ENCODE measurements at places on chromosomes 5 and 9.

DNA sequence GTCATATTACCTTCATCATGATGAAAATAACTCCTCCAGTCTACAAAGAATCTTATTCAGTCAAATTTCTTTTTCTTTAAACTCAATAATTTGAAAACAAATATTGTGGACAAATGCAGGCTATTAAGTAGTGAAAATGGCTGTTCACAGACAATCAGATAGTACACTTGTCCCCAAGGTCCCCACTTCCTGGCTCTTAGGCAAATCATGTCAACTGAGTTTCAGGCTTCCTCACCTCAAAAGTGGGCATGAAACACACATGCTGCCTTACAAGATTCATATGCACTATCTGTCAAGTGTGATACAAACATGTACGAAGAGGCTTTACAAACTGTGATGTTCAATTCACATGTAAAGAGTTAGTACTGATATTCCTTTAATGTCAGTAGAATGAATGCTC, 385.2 kb upstream of the SEMA6A start:
- no peak for DNase-seq

DNA sequence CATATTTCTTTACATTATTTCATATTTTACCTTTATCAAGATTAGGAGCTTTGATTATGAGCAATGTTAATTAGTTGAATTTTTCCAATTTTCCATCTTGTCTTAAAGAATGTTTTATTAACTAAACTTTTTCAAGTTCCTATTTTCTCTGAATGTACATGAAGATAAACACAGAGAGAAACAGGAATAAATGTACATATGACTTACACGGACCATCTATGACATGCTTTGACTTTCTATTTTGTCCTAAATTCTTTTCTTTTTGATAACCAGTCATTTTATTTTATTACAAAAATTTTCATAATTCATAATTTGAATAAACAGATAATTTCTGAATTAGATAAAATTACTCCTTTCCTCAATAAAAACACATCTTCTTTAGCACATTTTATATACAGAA, 1038.8 kb upstream of the ARRDC3 start:
- DNase-seq, result no peak

GRCh38 chr5:58075907-58076306, 384.0 kb downstream of the PLK2 start:
- no peak for DNase-seq

- DNase-seq, result no peak
Measured at GRCh38 chr5:150700246-150700593, 642 bp downstream of the RBM22 start.

GRCh38 chr5:54176066-54176830, 134.1 kb downstream of the ARL15 start:
- DNase-seq, result no peak

DNA sequence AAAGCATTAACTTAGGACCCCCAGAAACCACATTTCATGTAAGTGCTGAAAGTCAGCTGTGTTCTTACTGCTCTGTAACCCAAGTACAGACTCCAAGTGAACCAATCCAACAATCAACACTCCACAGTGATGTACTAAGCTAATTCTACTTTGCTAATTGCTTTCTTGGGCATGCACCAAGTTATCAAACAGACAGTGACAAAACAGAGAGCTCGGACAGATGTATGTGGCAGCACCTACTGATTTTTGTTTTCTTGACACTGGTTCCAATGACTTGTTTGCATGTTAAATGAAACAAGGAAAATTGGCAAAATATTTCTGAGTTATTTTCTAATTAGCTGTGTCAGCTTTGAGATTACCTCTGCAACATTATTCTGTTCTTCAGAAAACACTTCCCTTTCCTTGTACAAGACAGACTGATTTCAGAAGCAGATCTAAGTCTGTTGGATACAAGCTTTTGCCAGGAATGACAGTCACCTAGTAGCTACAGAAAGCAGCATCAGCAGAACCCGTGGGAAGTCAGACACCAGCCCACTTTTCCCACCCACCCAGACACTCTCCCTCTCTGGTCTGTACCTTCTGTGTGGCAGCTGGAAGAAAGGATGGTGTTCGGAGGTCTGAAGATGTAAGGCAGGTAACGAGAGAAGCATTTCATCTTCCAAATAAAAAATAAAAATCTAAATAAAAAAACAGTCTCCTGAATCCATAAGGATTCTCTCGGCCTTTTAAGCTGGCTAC, 176.7 kb upstream of the PPP2R2B start:
- DNase-seq, result no peak

DNA sequence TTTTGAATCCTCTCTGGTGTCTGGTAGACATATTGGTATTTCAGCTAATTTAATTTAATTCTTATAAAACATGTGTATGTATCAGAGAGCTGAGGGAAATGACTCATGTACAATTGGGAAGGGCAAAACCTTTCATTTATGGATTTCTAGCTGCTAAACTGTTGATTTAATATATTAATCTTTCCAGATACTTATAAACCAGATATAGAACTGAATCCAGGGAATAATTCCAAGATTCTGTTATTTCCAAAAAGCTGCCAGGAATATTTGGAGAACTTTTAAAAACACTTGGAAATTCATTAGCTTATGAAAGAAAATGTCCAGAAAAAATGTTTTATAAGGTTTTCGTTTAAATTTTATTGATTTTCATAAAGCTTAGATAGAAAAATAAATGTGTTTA, 295.5 kb downstream of the YTHDC2 start:
- DNase-seq, result no peak

DNA sequence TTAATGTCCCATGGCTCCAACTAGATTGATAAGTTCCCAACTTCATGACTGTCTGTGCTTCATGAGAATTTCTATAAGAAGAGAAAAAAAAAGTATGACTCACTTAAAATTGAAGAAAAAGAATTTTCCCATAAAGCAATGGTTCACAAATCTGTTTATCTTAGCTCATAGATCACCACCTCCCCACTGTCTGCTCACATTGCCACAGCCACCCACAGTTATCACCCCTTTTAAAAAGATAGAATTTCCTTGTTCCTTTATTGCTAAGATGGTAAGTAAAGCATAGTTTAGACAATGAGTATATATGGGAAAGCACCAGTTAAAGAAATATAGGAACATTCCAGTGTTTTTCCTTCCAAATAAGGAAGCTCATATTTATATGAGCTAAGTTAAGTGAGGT, 67.1 kb downstream of the ALDH7A1 start:
- no peak for DNase-seq

- no peak for DNase-seq
Measured at GRCh38 chr5:2009986-2010914, 127.5 kb upstream of the IRX4 start.

- no peak for DNase-seq
Measured at GRCh38 chr9:125956102-125956501, 208.9 kb downstream of the PBX3 start.

DNA sequence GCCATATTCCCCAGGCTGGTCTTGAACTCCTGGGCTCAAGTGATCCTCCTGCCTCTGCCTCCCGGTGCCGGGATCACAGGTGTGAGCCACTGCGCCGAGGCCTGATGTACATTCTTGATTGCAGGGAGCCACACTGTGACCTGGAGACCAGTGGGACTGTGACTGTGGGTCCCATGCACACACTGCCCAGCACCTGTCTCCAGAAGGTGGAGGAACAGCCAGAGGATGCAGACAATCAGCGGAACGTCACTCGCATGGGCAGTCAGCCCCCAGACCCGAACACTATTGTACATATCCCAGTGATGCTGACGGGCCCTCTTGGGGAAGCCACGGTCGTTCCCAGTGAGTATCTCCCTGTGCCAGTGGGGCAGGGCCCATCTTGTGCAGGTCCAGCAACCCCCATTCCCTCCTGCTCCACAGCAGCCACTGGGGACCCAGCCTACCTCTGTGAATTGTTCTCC, 147.3 kb downstream of the CACNA1B start:
- DNase-seq, result no peak

- no peak for DNase-seq
Measured at GRCh38 chr5:59123595-59124561, 541.0 kb downstream of the RAB3C start.

DNA sequence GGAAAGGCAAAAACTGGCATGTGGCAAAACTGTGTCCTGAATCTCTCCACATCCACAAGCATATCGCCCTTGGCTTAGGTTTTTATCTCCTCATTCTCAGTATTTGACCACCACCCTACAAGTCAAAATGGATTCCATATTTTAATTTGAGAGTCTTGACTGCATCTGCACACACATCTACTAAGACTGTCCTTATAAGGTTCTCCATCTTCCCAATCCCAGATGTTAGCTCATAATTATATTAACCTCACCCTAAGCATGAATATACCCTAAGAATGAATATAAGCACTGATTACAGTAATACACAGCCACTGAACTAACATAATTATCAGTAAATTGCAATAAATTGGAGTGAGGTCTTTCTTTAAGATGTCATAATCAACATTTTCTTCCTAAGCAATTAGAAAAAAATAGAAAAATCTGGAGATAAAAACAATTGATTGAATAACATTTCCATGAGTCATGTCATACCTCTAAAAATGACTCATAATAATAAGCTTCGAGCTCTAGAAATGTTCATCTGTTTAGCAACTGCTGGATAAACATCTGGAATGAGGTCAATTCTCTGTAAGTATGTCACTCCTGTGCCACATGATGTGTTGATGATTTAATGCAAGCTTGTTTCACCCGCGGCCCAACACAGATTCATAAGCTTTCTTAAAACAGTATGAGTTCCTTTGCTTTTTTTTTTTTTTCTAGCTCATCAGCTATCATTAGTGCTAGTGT, 39.9 kb upstream of the PAM start:
- DNase-seq, result no peak

GRCh38 chr9:34037626-34038025, 11.1 kb downstream of the UBAP2 start:
- DNase-seq, result no peak

- no peak for DNase-seq
Measured at GRCh38 chr9:18743421-18743820, 269.5 kb downstream of the ADAMTSL1 start.

- no peak for DNase-seq
Measured at GRCh38 chr5:175517824-175518450, 39.6 kb downstream of the SFXN1 start.

- no peak for DNase-seq
Measured at GRCh38 chr5:129746876-129747275, 1.0 kb upstream of the MINAR2 start.

GRCh38 chr9:91415290-91415689, 8.3 kb downstream of the NFIL3 start:
- no peak for DNase-seq

DNA sequence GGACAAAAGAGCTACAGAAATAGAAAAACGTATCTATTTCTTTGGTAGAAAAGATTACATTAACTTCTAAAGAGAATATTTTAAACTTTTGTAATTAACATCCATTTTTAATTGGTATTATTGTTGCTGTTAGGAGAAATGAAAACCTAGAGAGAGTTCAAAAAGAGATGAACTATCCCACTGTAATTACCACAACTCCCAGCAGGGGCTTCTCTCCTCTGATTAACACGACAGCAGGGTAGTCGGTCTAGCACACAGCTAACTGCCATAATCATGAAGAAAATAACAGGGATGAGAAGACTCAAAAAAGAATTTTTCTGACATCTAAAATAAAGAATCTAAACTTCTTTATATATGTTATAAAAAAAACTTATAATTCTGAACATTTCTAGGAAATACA, 86.2 kb upstream of the CDH9 start:
- no peak for DNase-seq

- no peak for DNase-seq
Measured at GRCh38 chr9:137147091-137147792, 8.3 kb downstream of the GRIN1 start.

DNA sequence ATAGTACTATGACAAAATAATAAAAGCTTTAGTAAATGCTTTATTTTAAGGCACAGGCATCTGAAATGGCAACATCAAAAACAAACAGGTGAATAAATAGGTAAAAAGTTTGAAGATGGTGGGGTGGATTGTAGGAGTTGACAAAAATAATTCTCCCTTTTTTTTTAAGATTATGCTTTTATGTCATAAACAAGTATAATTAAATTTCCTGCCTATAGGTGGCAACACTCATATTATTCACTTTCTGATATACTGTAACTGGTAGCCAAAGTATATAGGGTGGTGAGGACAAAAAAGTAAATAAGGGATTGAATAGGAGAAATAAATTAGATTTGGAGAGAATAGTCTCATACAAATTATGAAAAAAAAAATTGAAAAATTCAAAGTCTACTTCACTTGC, 120.0 kb upstream of the ACOT12 start:
- peak; percentile 8 for DNase-seq

DNA sequence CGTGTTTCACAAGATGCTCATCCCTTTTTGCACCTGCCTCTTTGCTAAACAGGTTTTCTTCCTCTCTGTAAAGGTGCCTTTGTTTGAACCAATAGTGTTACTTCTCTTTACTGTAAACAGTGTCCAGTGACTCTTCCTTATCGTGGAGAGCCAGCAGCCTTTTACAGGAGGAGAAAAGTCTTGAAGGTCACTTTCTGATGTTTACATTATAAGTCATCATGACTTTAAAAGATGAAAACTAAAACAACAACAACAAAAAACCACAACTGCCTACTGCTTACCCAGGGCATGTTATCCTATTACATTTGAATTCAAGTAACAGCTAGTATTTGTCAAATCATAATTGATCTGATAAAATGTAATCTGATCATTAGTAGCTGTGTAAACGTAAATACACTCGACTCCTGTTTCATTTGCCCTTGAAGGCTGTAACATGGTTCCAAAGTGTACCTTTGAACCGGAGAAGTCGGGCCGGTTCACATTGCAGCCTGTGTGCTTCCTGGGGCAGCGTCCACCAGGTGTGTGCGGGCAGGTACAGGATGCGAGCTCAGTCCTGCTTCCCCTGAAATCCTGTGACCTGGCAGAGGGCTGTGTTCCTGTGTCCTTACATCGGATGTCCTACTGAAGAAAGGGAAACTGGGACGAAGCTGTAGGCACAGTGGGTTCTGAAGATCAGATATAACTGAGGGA, 118.1 kb downstream of the C9orf152 start:
- DNase-seq, result peak; percentile 20

- DNase-seq, result no peak
Measured at GRCh38 chr5:25009063-25009462, 364.3 kb upstream of the CDH10 start.

DNA sequence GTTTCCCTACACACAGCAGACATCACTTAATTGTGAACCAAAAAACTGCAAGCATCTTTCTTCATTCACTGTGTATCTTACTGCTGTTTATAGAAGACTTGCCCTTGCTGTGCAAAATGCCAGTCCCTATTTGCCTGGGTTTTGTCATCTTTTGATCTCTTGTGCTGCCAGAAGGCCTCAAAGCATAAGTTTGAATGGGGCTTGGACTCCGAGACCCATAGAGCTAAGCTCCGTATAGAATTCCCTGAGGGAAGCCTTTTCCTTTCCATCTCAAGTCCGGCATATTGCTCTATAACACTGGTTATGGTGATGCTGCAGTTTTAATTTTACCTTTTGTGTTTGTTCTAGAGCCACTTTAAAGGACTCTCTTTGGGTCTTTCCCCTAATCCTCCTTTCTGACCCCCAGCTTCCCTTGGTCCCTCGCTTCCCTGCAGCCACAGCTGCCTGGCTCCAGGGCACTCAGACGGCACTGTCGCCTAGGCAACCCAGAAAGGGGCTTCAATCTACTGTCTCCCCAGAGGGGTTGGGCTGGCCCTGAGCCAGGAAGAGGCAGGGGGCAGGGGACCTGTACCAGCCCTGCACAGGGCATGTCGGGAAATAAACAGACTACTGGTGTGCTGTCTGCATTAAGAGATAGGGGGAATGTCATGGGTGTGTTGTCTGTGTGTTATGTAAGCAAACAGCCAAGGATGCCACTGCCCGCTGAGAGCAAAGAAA, 73.4 kb upstream of the MELK start:
- peak; percentile 96 for DNase-seq

GRCh38 chr9:132730054-132731033, 60.1 kb downstream of the GTF3C4 start:
- no peak for DNase-seq
